ENCODE measurements at places on chromosomes 3 and 15.

GRCh38 chr3:26106228-26106627 is 316.3 kb downstream of the OXSM start:
- no peak for DNase-seq

- no peak for DNase-seq
Observed at GRCh38 chr3:72997421-72997961, 880 bp downstream of the PPP4R2 start.

DNA sequence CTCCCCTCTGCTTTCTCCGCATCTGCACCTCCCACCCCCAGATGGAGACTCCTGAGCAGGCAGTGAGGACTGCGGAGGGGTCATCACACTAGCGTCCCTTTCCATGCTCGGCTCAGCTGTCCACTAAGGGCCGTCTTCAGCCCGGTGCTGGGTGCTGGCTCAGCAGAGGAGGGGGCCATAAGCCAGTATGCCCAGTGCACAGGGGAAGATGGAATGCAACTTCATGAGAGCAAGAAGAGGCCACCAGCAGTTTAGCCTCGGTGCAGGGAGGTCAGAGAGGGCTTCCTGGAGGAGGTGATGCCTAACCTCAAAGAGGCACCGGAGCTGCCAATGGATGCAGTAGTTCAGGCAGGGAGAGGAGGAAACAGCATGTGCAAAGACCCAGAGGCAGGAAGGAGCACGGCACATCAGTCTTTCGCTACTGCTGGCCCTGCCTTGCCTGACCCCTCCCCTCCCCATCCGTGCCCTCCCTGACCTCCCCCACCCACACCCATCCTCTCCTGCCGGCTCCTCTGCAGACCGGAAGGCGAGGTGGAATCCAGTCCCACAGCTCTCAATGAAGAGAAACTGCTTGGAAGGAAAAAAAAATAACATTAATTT is 15.2 kb upstream of the PLXND1 start:
- no peak for DNase-seq

DNA sequence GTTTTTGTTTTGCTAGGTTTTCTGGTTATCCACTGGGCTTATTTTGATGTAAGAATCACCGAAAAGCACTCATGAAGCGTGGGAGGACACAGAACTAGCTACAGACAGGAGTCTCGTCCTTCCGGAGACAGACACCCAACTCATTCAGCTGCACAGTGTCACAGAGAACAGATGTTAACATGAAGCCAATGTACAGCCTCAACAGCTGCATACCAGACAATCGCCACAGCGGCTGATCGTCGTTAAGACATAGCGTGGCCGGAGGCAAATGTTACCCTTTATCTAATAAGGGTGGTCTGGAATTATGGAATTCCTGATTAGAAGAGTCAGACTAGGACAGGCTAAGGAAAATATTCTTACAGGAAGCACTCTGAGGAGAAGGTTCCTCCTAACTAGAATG is 1.1 kb upstream of the PYGO1 start:
- no peak for DNase-seq

- DNase-seq: no peak
Observed at GRCh38 chr3:159632128-159632527, 356.5 kb upstream of the IL12A start.

DNA sequence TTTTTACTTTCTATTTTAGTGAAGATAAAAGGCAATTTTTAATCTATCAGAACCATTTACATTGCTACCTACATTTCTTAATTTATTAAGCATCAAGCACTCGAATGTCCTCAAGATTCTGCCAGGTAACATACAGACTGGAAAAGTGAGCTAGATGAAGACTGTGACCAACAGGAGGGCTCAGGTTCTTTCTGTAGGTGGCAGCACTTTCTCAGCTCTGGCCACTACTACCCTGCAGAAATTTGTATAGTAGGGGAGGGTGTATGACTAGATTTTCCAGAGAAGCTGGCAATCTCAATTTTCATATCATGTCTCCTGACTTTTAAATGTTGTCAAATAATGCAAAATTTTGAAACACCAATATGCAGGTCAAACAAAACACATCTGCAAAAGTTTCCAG is 165.0 kb upstream of the SUCLG2 start:
- DNase-seq: no peak

DNA sequence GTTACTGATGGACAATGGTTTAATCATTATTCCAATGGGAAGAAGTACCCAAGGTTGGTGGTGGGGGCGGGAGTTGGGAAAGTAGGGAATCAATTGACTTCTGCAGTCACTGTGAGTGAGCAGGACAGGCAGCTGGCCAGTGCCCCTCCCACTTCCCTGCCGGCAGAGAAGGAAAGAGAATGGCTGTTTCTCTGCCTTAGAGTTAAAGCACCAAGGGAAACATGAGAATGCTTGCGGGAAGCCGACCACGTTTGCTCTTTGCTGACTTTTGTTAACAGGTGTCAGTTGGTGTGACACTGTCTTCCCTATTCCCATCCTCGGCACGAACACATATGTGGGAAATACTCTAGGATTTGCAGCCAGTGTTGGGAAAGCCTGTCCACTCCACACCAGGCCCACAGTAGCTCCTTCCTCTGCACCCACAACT is 33.5 kb upstream of the MFSD1 start:
- no peak for DNase-seq

DNA sequence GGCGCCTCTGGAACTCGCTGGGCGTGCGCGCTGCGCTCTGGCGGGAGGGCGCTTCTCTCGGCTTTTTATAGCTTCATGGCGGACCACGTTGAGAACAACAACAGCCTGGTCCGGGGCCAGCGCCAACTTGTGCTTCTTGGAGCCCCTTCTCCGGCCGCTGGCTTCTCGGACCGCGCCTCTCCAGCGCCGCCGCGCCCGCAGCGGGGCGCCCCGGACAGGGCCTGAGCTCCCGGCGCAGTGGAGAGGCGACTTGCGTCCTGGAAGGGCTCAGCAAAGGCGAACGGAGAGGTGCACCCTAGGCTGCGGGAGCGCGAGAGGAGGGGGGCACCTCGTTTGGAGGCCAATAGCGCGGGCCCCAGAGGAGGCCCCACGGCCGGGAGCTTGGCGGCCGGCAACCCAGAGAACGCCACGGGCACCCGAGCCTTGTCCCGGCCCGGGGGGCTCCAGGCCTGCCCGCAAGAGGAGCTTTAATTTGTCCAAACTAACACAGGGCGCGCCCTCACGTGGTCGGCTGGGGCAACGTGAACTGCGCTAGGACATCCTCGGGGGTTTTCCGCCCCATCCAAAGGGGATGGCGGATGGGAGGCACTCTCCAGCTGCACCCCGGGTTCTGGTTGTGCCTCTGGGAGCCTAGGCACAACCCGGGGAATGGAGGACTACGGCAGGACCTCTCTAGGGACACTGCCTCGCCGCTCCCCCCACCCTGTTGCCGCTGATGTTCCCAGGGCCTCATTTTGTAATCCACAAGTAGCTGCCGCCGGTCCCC is 37.8 kb downstream of the HMCES start:
- peak; percentile 86 for DNase-seq

- DNase-seq: no peak
Observed at GRCh38 chr3:24736701-24737100, 242.1 kb upstream of the THRB start.

GRCh38 chr15:22815766-22816165 is 22.7 kb upstream of the NIPA2 start:
- no peak for DNase-seq

DNA sequence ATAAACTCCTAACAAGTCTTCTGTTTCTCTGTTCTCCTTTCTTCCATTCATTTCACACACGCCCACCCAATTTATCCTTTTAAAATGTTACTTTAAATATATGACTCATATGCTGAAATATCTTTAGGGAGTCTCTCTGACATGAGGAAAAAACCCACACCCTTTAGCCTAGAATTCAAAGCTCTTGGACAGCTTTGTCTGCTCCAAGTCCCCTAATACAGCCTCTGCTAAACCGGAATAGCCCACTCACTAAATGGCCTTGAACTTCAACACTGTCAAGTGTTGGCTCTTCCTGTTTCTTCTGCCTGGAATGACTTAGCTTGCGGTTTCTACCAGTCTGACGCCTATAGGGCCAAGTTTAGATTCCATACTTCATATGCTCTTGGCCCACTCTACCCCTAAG is 3.3 kb upstream of the CD96 start:
- no peak for DNase-seq

DNA sequence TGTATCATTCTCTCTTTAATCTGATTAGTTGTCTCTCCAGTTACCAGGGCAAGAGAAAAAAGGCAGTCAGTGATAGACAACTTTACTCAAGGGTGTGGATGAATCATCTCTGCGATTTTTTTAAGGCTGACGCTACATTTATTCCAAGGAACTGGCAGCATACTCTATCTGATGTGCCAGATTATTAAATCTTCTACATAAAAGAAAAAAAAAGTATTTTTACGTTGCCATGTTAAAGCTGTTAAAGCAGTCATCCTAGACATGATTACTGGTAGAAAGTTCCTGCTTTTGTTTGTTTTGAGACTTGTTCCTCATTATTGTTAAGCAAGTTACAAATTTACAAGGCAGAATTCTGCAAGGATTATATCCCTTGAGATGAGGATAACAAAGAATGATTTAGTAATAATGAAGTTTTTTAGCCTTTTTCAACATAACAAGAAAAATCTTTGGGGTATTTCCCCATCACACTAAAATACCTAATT is 121.7 kb downstream of the CBLB start:
- DNase-seq: no peak

GRCh38 chr15:65130941-65131340 is 2.7 kb downstream of the PDCD7 start:
- no peak for DNase-seq

DNA sequence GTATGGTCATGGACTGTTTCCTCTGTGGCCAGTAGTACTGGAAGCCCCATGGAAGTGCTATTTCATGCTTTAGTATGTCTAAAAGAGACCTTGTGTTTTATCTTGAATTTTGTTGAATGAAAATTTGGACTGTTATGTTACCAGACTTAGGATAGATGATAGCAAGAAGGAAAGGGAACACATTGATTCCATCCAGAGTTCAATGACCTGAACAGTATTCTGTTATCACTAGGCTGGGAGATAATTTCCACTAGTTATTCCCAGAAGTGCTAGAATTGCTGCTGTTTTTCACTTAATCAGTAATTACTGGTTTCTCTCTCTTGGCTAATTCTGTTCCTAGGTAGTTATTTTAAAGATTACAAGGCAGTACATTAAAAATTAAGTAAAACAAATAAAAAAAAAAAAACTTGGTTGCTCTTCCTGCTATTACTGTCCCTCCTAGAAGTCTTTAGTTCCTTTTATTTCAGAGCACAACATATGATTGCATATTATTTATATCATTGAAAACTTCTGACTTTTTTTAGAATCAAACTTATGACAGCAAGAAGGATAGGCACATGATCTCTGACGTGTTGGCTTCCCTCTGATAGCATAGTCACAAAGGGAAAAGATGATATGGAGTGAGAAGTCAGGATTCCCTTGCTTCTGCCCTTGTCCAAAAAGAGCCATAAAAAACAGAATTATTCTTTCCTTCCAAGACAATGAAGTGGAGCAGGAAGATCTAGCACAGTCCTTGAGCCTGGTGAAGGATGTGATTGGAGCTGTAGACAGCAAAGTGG is 72.2 kb downstream of the KLHL25 start:
- no peak for DNase-seq

- DNase-seq: peak; percentile 64
Observed at GRCh38 chr3:50436114-50436674, 67.2 kb downstream of the CACNA2D2 start.
